ENCODE measurements at places on chromosomes 3 and 15.
A peak's percentile ranks its signal among the peaks of the same experiment; 100 is the strongest.

DNA sequence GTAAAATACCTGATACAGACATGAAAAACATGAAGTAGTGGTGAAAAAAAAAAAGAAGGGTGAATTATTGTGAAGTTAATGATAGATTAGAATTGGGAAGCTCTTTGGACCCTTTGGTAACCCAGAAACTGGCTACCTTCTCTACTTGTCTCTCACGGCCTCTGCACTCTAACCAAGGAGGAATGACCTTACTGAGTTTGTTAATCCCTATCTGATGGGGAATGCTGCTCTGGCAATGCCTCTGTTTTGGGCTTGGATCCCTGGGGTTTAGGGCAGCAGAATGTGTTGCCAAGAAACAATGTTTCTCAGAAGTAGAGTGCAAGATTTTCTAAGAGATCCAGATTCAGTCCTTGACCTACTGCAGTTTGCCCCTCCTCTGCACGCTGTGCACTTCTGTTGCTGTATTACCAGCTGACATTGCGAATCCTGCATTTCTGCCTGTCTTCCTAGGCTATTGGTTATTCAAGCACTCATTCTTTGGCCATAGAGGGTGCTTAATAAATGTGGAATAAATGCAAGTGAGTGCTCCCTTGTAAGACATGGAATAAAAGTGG, 49.2 kb upstream of the MAP3K13 start:
- no peak for DNase-seq

GRCh38 chr3:124303305-124303910, 311.5 kb upstream of the ROPN1 start:
- no peak for DNase-seq

GRCh38 chr15:80249973-80250372, 2.0 kb downstream of the CTXND1 start:
- DNase-seq: no peak

- DNase-seq: no peak
Observed at GRCh38 chr3:2154621-2155020, 56.0 kb downstream of the CNTN4 start.

GRCh38 chr3:119912220-119912619, 130.3 kb downstream of the NR1I2 start:
- DNase-seq: no peak

- DNase-seq: peak; percentile 53
Observed at GRCh38 chr3:119600732-119601131, 3.0 kb downstream of the PLA1A start.

GRCh38 chr3:146896711-146897110, 291.6 kb upstream of the PLSCR5 start:
- no peak for DNase-seq

DNA sequence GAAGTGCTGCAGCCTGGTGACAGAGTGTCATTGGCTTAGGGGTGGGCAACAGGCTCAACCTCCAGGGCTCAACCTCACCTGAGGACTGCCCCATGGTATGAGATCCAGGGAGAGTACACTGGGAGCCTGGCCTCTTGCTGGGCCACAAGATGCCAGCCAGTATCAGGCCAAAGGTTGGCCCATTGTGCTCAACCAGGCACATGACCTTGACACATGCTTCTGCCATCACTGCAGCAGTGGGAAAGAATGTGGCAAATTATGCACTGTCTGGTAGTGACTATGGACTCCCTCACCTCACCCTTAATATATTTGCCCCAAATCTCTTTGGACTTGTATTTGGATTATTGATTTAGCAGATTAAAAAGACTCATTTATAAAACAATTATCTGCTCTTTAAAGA, 233.9 kb upstream of the GOLGA6L4 start:
- no peak for DNase-seq

- no peak for DNase-seq
Observed at GRCh38 chr15:77646104-77646694, 13.5 kb upstream of the LINGO1 start.

- DNase-seq: peak; percentile 25
Observed at GRCh38 chr3:128482175-128482574, 10.8 kb downstream of the GATA2 start.

- DNase-seq: no peak
Observed at GRCh38 chr3:75332794-75333193, 331.3 kb upstream of the FRG2C start.

- DNase-seq: no peak
Observed at GRCh38 chr15:39344662-39345141, 236.2 kb upstream of the THBS1 start.

- DNase-seq: no peak
Observed at GRCh38 chr3:185402561-185402960, 39.6 kb downstream of the MAP3K13 start.

DNA sequence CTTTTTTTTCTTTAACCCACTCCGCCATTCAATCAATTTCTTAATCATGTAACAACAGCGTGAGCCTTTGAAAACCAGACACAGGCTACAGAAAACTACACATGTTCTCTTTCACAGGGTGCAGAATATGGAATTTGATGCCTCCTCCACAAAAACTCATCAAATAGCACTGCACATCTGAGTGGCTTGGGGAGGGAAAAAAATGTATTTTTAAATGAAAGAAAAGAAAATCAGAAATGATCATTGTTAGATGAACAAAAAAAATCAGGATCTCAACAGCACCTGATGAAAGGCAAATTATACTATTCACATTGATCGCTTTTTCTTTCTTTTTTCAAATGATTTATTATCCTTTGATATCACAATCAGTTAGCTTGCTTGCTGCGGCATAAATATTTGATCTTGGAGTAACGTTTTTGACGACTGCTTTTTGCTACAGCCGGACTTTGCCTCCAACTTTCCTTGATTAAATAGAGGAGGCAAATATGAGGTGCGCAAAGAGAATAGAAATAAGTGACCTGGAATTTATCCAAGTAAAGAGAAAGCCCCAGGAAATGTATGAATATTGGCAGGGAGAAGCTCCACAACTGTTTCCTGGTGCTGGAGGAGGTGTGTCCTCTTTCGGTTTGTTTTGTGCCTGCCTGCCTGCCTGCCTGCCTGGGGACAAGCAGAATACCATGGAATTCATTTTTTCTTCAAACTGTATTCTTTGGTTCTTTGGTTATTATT, 63.1 kb downstream of the EDEM1 start:
- DNase-seq: no peak

DNA sequence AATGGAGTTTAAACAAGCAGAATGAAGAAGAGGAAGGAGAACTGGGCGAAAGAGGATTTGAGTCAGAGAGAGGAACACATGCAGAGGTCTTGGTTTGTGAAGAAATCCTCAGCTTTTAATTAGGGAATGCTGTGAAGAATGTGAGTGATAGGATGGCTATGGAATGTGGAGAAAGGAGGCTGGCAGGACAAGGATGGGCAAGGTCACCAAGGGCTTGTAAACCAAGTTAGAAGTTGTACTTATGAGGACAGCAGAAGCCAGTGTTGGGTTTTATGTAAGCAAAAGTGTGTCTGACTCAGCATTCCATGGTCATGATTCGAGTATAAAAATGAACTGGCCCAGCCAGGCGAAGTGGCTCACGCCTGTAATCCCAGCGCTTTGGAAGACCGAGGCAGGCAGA, 60.0 kb upstream of the IL12A start:
- no peak for DNase-seq

- DNase-seq: no peak
Observed at GRCh38 chr15:41886741-41887140, 7.1 kb downstream of the SPTBN5 start.

DNA sequence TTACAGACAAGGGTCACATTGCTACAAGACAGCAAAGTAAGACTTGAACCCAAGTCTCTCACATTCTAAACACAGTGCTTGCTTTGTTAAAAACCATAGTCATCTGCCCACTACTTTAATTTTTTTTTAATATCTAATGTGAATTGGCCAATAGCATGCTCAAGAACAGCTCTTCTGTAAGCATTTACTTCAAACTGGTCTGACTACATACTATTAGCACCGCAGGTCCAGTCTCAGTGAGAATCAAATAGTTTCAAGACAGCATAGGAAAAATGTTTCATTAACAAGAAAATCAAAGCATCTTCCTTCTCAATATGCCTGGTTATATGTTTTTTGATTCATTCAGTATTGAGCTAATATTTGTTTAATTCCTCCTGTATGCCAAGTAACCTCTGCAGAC, 419.9 kb downstream of the ERC2 start:
- DNase-seq: no peak

- no peak for DNase-seq
Observed at GRCh38 chr3:5194801-5195509, 7.4 kb downstream of the EDEM1 start.

DNA sequence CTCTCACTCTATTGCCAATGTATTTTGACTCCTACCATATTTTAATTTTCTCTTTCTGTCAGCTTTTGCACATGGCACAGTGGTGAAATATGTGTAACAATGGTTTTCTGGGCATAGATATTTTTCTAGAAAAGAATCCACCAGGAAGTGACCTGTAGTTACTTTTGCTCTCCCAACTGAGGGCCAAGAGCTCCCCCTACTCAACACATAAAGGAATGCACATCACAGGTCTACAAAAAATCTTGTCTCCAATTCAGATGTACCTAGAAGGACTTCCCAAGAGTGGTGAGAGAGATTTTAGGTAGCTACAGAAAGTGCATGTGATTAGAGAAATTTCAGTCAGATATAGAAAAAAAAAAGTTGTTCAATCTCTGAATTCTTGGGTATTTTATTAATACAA, 15.6 kb downstream of the CPA3 start:
- DNase-seq: no peak

DNA sequence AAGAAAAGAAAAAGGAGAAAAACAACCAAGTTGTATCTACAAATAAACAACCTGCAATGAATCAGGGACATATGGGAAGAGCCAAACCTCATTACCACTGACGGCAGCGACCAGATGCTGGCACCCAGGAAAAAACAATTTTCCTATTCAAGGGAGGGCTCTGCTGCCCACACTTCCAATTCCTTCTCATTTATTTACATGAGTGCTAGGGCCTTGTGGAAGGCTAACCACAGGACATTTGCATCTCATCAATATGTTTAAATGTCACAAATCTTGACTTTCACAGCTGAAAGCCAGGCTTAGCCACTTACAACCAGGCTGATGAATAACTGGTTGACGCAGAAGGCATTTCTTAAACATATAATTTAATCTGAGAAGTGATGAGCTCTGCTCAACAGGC, 36.0 kb downstream of the RFTN1 start:
- DNase-seq: no peak

GRCh38 chr15:34241376-34242330, 16.8 kb downstream of the EMC4 start:
- no peak for DNase-seq

Measured in Right ventricle myocardium superior (tissue), 1 donor.